Activated CD8-positive, alpha-beta memory T cell treated with anti-CD3 and anti-CD28 coated beads, Interleukin-2, amount 50 U/mL, for 4 hours (primary cell): ENCODE measurements at places on chromosomes 2 and 18.

GRCh38 chr2:187319441-187320108 lies 128.5 kb downstream of the CALCRL start:
- DNase-seq: no peak

DNA sequence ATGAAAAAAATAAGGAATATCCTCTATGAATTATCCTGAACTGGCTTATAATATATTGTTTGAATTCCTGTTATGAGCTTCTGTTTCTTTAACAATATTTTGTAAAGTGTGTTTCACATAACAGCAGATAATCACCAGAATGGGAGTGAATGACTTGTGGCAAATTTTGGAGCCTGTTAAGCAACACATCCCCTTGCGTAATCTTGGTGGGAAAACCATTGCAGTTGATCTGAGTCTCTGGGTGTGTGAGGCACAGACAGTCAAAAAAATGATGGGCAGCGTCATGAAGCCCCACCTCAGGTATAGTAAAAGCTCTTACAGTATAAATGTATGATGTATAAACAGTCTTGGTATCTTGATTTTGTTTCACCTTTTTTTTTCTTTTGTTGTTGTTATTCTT lies 5.9 kb downstream of the GEN1 start:
- no peak for DNase-seq

GRCh38 chr2:62473246-62473827 lies 32.7 kb downstream of the TMEM17 start:
- no peak for DNase-seq

- no peak for DNase-seq
Measured at GRCh38 chr2:207334624-207335371, 169.1 kb upstream of the KLF7 start.

DNA sequence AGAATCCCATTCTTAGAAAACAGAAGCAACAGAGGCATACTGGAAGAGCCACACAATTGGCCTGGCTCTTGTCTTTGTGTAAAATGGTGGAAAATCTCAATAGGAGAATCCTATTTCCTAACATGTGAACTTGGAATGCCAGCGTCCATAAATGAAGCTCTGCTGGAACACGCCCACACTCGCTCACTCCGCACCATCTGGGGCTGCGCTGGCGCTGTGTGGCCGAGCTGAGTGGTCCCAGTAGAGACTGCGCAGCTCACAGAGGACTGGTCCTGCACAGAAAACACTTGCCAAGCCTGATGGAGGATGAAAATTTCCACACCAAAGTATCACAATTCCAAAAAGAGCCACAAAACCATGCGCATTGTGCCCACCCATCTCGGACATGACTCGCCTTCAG lies 56.2 kb downstream of the PXDN start:
- no peak for DNase-seq

DNA sequence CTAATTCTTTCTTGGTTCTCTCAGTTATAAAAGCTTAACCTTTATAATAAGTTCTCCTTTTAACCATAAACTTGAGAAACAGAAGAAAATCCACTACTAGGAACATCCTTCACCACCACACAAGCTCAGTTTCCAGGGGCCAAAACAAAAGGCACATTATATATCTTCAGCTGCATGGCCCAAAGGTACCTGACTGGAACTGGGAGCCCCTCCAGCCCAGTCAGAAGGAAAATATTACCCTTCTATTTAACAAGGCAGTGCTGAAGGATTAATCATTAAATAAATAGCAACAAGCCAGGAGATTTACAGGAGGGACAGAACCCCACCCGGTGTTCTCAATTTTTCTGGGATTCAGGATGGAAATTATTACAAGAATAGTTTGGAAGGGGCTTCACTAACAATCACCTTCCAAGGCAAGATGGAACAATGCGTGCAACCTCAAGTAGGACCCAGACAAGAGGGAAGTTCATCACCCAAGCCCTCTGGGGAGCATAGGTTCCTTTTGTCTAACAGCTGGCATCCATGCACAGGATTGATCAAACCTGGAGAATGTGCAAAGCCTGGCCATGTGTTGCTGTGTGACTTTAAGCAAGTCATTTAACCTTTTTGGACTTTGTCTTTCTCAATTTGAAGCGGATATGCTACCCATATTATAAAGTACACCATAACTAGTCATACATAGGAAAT lies 159.6 kb upstream of the SETBP1 start:
- no peak for DNase-seq

GRCh38 chr2:196123679-196124373 lies 47.6 kb downstream of the STK17B start:
- no peak for DNase-seq

DNA sequence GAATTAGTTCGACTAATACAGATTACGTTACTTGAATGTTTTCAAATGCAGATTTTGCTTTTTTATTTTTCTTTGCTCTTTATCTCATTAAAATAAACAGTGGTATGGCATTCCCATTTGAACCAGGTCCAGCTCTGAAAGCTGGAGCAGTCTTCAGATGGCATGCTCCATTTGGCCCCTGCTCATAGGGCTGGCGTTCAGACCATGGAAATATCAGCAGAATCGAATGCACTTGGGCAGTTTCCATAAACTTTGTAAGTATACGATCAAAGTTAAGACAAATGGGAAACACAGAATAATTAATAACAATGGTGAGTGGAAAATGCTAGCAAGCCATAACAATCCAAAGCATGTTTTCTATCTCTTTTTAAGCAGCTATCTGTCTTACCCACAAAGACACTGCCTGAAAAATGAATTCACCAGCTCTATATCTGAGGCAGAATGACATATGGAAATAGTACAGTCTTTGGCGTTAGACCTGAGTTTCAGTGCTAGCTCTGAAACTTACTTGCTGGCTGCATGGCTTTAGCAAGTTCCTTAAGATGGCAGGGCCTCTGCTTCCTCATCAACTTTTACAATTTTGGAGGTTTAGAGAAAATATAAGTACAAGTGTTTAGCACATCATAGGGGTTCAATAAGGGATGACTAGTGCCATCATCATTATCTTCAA lies 131.6 kb downstream of the BCL2 start:
- no peak for DNase-seq

DNA sequence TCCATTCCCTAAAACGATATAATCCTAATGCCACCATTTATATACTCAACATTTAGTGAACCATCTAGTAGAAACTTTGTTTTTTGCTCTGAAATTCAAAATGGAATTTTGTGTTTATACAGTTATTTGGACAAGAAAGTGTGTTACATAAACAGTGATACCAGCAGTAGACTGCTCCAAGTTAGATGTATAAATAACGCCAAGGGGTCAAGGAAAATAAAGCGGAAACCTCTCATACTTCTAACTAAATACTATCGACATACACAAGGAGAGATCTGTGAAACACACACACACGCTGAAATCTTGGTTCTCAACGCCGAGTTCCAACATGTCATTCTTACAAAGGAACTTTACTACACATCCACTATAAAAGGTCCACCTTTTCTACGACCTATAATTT lies 1.2 kb downstream of the TXNL1 start:
- DNase-seq: no peak

- no peak for DNase-seq
Measured at GRCh38 chr18:48769006-48769636, 181.6 kb downstream of the SMAD7 start.

DNA sequence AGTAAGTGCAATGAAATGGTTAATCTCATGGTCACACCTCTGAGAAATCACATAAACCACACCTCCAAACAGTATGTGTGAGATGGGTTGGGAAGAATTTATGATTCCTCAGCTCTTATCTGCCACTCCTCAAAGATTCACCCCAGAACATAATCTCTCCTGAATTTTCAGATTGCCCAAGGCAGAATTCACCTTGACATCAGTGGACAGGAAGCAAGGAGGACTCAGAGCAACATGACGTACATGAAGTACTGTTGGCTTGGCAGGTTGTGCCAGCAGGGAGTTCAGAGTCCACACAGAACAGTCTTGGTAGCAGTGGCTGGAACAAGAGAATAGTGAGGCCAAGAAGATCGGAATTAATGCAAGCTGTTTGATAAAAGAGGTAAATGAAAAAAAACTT lies 31.7 kb upstream of the CYBRD1 start:
- DNase-seq: no peak

DNA sequence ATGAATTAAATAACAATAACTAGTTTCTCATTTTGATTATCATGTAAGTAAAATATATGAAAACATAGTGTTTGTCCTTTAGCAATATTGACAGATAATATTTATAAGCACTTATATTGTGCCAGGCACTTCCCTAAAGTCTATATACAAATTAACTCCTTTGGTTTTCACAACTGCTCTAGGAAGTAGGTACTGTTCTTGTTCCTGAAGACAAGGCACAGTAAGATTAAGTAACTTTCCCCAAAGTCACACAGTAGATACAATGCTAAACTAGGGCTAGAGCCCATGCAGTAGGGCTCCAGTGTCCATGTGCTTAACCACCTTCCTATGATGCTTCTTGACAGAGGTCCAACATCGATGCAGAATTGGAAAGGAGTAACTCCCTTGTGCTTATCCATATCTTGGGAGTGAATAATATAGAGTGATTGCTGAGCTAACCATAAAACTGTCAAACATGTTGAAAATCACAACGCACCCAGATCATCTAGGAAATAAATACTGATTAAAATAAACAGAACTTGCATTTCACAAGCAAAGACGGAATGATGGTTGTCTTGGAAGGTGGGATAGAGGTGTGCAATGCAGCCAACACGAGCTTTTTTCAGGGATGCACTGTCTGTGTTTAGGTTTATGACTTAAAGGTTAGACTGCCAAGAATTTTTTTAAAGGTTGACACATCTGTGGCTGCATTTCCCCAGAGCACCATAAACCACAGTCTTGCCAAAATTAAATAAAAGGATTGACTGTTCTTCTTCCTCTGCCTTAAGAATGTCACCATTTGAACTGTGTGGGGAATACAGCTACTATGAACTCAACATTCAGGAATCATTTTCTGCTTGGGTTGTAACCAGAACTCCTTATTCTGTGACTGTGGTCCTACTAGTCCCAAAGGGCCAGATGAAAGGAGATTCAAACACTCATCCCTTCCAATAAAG lies 80.8 kb downstream of the ANKRD44 start:
- DNase-seq: no peak

DNA sequence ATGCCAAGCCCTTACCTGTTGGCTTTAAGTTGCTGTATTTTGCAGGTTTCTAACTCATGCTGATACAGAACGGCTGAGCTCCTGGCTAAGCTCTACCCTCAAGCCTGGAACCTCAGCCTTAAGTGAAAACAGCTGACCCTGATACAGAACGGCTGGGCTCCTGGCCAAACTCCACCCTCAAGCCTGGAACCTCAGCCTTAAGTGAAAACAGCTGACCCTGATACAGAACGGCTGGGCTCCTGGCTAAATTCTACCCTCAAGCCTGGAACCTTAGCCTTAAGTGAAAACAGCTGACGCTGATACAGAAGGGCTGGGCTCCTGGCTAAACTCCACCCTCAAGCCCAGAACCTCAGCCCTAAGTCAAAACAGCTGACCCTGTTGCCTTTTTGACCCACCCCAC lies 17.6 kb upstream of the DNER start:
- DNase-seq: no peak

DNA sequence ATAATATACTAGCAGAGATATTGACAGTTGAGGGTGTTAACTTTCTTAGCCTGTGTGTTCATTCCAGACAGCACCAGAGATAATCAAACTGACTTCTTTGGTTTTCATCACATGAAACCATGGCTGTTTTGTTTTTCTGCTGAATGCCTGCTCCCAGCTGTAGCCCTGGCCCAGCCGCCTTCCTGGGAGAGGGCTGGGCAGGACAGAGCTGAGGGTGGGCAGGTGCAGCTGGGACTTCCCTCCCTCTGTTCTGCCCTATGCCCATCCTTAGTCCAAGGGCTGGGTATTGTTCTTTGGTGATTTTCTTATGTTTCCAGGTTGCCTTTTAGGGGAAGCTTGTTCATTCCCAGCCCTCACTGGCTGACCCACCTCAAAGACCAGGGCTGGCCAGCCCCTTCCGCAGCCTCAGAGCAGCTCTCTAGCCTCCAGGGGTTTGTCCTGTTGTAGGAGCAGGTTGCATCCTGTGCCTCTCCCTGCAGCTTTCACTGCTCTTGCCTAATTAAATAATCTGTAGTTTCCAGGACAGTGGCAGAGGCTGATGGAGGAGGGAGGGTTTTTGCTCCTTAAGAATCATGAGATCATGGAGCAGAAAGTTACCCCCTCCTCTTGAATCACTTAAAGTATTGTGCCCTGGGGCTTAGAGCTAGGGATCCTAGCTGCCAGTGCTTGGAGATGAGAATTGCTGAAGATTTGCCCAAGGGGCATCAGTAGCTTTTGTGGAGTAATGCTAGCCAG lies 61.4 kb downstream of the MTCL1 start:
- no peak for DNase-seq

DNA sequence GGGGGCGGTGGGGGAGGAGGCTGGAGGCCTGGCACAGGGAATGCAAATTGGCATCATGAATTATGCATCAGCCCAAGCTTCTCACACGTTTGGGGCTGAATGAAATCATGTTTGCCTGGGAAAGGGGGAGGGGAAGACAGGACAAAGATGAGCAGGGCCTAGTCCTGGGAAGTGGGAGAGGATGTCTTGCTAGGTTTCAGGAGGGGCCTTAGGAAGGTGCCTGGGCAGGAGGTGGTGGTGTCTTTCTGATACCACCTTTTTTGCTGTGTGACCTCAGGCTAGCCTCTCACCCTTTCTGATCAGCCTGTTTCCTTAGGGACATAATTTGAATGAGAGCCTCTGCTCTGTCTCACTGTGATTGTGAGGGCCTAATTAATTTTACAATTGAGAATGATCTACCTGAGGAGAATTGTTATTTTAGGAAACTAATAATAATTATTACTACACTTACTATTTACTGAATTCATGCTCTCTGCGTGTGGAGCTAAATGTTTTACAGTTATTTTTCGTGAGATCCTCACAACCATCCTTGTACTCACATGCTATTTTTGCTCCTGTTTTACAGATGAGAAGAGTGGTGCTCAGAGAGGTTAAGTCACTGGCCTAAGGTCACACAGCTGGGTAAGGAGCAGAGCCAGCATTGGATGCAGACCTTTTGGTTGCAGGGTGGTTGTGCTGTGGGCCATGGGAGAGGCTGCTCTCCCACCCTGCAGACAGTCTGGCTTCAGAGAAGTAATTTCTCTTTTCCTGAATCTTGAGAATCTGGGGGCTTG lies 39.6 kb downstream of the INHBB start:
- no peak for DNase-seq

DNA sequence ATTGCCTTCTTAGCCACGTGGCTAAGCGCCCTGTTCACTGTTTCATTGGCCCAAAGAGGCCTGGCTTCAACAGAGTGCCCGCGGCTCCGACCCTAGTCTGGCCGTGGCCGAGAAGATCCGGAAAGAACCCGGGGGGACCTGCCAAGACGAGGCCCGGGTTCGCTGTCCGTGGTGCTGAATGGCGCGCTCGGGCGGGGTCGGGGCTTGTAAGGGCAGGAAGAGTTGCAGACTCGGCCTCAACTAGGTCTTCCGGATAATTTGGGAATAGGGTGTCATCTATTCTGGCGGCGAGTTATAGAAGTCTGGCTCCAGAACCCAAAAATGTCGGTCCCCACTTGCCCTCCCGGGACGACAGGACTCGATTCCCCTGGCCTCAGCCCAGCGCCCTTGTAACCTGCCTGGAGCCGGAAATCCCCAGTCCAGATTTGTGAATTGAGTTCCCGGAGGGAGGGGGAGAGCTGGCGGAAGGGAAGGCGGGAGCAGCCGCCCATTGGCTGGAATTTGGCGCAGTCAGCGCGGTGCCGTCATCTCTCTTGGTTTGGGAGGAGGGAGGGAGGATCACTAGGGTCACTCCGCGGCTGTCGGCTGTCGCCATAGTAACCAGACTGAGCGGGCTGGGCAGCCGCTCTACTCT lies 3.5 kb downstream of the CDK5R2 start:
- DNase-seq: peak; percentile 60

GRCh38 chr2:161165811-161166210 lies 5.6 kb downstream of the TANK start:
- DNase-seq: no peak

GRCh38 chr2:110716959-110717645 lies 15.3 kb upstream of the ACOXL start:
- DNase-seq: no peak

GRCh38 chr2:229071292-229071976 lies 199.7 kb downstream of the PID1 start:
- no peak for DNase-seq
